ENCODE measurements at places on chromosomes 12 and 14.

GRCh38 chr12:80325167-80325959, 118.7 kb upstream of the PTPRQ start:
- DNase-seq, result no peak

DNA sequence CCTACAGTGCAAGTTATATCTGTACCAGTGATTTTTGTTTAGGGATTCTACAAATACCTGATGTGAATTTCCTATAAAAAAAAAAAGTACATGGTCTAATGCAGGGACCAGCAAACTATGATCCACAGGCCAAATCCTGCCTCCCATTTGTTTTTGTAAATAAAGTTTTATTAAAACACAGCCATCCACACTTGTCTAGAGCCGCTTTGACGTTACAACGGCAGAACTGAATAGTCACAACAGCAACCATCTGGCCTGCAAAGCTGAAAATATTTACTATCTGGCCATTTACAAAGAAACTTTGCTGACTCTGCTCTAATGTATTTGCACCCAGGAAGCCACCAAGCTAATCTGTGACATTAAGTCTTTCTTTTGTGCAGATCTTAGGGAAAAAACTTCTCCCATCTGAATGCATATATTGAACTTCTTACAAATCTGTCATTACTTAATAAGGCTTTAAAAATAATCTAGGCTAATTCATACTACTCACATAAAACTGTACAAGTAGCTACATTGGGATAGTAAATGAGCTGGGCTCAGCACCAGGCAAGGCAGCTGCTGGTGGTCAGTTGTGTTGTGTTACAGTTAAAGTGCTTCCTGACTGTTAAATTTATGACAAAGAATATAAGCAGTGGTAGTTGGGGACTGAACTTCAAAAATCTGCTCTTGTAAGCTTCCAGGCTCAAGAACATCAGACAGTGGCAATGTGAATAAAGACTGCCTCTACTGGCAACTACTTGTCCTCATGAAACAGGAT, 303.3 kb downstream of the MED13L start:
- DNase-seq, result no peak

DNA sequence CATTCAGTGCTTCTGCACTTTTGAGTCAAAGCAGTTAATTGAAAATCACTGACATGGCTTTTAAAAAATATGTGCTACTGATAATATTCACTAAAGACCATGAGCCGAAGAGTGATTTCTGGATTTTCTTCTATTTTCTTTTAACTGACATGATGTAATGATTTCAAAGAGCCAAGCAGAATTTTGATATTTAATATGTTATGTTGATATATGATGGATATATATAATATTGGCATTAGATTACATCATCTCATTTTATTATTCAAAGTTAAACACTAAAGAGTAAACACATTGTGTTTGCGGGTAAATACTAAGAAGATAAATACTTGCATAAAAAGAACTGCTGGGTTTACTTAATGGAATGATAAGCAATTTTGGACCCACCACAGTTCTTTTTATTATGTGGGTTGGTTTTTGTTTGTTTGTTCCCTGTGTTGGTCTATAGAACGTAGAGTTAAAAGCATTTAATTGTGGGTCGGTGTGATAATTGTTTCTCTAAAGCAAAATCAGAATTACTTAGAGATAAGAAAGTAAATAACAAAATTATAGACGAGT, 692 bp downstream of the SPIC start:
- no peak for DNase-seq

DNA sequence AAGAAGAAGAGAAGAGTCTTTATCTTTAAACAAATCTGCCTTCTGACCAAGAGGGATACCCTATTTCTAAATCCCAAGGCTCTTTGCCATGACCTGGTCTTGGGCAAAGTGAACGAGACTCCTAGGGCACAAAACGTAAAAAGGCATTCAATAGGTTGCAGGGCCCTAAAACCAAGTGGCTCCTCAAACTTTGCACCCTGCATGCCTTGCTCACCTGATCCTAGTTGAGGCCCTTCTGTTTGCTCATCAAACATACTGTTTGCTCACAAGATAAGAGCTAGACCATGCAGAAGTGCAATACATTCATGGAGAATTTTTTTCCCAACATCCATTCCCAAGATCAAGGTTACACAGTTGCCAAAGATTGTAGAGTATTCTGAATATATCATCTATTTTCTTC, 7.9 kb upstream of the PRH1 start:
- no peak for DNase-seq

DNA sequence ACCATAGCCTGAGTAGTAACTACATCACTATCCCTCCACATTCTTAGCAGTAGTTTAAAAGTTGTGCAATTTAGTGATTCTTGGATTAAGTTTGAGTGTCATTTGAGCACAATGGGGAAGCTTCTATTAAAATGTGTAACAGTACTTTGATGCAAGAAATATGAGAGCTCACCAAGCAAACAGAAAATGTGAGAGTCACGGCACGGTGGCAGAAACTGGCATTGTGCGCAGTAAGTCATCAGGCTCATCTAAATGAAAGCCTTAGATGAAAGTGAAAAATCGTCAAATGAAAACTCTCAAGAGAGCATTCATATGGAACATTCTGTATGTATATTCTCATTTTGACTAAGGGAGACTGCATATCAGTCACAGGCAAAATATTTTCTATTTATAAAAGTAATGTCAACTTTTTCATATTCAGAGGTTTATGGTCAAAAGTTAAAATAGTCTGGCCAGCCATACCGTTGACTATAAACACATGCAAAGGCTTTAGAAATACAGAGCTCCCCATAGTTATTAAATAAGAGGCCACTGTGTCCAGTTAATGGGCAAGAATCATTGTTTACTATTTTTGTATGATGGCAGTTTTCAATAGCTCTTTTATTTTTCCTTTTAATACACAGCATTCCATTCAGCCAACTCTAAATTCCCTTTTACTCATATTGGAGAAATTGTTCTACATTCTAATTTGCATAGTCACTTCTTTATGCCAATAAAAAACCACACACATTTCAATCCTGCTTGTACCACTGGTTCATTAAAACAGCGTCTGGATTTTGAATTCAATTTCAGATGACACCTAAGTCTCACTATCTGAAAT, 167.9 kb downstream of the PRKD1 start:
- no peak for DNase-seq

DNA sequence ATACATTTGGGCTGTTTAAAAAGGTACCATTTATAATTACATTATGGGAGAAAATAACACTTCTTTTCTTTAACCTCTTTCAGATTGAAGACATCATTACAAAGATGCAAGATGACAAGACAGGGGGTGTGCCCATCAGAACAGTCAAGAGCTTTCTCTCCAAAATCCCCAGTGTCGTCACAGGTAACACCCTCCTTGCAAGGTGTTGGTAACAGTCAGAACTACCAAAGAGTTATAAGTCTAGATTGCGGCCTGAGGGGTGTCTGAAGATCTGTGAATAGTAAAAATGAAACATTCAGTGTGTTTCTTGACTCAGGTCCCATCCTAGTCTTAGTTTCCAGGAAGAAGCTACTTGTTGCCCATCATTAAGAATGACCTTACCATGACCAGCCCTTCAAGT, 419.8 kb downstream of the RGS6 start:
- no peak for DNase-seq

DNA sequence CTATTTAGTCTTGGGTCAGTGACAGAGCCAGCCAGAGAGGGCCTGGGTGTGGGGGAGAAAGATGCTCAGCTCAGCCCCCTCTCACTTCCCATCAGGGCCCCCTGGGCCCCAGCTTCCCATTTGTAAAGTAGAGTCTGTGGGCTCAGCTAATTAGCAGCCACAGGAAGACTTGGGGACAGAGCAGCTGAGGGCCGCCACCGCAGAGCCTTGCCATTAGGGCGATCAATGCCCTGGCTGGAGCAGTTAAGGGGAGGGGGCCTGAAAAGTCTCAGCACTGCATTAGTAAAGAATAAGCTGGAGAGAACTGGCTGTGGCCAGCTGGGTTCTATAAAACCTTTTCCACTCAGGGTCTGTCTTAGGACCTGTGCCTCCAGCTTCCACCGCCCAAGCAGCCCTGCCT, 2.7 kb downstream of the PLEKHD1 start:
- DNase-seq, result no peak

DNA sequence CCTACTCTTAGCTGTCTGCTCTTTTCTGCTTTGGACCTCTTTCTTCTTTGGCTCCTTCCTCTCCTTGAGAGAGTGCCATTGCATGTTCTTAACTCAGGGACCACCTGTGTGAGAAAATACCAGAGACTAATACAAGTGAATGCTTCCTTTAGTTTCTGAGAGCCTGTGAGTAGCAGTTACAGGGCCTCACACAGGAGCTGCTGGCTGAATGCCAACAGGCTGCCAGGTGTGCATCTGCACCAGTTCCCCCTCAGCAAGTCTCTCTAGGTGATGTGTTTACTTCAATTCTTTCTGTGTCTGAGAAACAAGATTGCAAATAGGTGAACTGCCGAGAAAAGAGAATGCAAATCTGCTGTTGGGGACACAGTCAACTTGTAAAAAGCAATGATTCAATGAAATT, 108.2 kb downstream of the STXBP6 start:
- DNase-seq, result no peak

GRCh38 chr14:91244501-91244901, at the start of gene GPR68:
TSS of gene GPR68 (minus strand) at chr14:91244704. CDS start at chr14:91235050, 9,654 bp downstream.
- no peak for DNase-seq

GRCh38 chr14:69247676-69248440, 12.1 kb upstream of the GALNT16 start:
- DNase-seq, result no peak

GRCh38 chr12:95484524-95484923, 10.6 kb downstream of the METAP2 start:
- no peak for DNase-seq

DNA sequence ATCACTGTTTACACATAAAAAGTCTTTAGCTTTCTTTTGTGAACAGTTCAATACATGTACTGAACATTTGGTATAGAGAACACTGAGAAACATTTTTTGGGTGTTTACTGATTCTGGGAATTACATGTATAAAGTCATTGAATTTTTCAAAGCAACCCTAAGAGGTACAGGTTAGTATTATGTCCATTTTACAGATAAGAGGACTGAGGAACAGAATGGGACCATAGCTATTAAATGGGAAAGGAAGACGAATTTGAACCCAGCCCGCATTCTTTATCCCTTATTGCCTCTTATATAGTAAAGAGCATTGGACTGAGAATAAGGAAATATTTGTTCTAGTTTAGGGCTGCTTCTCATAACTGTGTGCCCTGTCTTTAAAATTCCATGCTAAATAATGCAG, 889 bp upstream of the KANSL2 start:
- DNase-seq, result no peak

DNA sequence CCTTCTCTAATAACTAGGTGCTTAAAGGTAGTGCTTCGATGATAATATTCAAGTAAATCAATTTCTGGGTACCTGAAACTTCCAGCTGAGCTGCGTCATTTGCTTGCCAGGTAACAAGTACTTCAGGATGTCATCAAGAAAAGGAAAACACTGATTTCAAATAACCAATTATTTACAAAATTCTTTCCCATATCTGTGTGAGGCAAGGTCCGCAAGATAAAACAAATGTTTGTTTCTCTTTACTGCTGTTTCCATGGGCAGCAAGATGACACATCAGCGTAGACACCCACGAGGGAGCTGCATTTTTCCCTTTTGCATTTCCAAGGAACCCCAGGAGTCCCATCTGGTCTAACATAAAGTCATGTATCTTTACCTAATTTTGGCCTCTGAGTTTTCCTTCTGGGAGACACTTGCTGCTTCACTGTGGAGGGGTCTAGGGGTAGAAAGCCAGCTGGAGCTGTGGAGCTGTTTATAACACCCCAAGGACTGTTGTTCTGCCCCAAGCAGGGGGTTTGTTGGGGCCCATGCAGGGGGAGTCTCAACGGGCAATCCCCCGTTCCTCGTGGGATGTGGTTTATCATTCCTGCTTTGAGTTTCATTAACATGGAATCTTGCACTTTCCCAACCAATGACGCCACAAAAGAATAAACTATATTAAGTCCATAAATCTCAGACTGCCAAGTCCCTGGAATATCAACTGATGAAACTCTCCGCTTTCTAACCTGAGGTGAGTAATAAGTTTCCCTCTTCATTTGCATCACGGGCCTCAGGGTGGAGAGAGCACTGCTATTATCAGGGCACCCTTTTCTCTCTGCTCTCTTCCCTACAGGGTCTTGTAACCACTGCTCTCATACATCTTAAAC, 112.8 kb upstream of the PELI2 start:
- DNase-seq, result no peak

GRCh38 chr14:61472011-61472672, 150.8 kb downstream of the PRKCH start:
- DNase-seq, result no peak

- no peak for DNase-seq
Measured at GRCh38 chr12:46386877-46387629, 14.5 kb upstream of the SLC38A2 start.

DNA sequence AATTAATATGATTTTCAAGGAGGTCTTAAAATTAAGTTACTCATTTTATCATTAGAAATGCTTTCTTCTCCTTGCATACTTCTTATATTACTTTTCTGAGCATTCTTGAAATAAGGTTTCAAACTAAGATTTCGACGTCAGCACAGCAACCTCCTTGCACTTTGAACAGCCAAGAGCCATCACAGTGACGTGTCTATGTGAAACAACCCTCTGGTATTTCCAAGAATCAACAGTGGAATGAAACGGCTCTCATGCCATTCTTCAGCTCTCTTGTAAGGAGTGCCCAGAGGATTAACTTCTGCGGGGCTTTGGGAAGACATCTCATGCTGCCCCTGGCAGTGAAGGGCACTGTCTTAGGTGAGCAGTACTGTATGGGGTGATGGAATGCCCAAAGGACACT, 109.2 kb downstream of the EFCAB11 start:
- no peak for DNase-seq

DNA sequence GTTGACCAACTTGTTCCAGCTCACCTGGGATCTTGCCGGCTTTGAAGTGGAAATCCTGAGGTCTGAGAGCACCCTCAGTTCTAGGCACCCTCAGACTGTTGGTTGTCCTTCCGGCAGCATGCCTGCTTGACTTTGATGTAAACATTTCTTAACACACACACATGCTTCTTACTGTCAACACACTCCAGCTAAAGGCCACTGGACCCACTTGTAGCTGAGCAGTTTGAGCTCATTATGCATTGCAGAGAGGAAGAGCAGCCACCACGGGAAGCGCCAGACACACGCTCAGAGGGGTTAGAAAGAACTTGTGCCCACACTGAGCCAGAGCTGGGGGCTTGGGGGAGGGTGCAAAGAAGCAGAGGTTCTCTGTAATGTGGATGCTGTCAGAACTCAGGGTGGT, 55.8 kb downstream of the TNFAIP2 start:
- no peak for DNase-seq

- DNase-seq, result no peak
Measured at GRCh38 chr12:117900561-117900960, 68.2 kb downstream of the KSR2 start.

- DNase-seq, result no peak
Measured at GRCh38 chr14:36619853-36620252, 37.4 kb upstream of the NKX2-8 start.

DNA sequence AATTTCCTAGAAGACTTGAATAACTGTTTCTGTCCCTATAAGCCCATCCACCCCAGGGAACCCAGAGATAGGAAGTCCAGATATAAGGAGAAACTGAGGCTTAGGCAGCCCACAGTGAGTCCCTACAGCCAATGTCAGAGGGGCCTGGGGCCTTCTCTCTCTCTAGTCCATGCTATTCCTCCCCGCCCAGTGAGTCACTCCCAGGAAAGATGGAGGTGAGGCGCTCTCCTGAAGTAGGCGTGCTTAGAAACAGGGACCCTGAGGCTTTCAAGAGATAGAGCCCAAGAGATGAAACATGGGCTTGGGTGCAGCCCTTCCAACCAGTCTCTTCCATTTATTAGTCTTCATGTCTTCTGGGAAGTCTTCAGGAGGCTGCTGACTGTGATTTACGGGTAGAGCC, 2.3 kb upstream of the SMUG1 start:
- DNase-seq, result no peak

- no peak for DNase-seq
Measured at GRCh38 chr12:92504594-92504981, 198.2 kb upstream of the PLEKHG7 start.
